Dermis blood vessel endothelial cell (primary cell): ENCODE measurements at places on chromosomes 16 and 17. TPM values are rescaled to one million over a fixed set of nuclear protein-coding genes. Genes with fewer than 3 reads are reported as not detected.

SMPD3 gene
- 0.14 and 0.17 TPM in 2 replicates for total RNA-seq

MYH2 gene
- not detected in 2 replicates for total RNA-seq

ITGAD gene
- total RNA-seq, result not detected in 2 replicates

CD300A gene
- total RNA-seq, result not detected in 2 replicates

CCL13 gene
- total RNA-seq, result not detected in 2 replicates

TOX3 gene
- under 0.01 TPM in 1 of 2 replicates, not detected in the other for total RNA-seq

CACNA1H gene
- total RNA-seq, result 0.05 and 0.17 TPM in 2 replicates

ASB16 gene
- 0.17 TPM in 1 of 2 replicates, not detected in the other for total RNA-seq
